Adrenal gland (tissue), 19 donors: ENCODE measurements at places on chromosomes 5 and 9. TPM values are rescaled to one million over a fixed set of nuclear protein-coding genes. Genes with fewer than 3 reads are reported as not detected.
A peak's percentile ranks its signal among the peaks of the same experiment; 100 is the strongest.

- no peak for DNase-seq
Measured at GRCh38 chr5:147481874-147482705, 27.8 kb downstream of the DPYSL3 start.

FLT4 gene
- total RNA-seq: 19.9 TPM

- no peak for DNase-seq
Measured at GRCh38 chr9:30519166-30519565, 1865.3 kb upstream of the ACO1 start.

GRCh38 chr5:135678640-135679268 is 100.0 kb upstream of the CXCL14 start:
- no peak for DNase-seq

GRCh38 chr9:109989296-109989695 is 209.3 kb downstream of the PALM2AKAP2 start:
- no peak for DNase-seq

RANBP6 gene
- 18.7 TPM for total RNA-seq

- no peak for DNase-seq
Measured at GRCh38 chr9:123361086-123361730, 5.2 kb downstream of the CRB2 start.

DNA sequence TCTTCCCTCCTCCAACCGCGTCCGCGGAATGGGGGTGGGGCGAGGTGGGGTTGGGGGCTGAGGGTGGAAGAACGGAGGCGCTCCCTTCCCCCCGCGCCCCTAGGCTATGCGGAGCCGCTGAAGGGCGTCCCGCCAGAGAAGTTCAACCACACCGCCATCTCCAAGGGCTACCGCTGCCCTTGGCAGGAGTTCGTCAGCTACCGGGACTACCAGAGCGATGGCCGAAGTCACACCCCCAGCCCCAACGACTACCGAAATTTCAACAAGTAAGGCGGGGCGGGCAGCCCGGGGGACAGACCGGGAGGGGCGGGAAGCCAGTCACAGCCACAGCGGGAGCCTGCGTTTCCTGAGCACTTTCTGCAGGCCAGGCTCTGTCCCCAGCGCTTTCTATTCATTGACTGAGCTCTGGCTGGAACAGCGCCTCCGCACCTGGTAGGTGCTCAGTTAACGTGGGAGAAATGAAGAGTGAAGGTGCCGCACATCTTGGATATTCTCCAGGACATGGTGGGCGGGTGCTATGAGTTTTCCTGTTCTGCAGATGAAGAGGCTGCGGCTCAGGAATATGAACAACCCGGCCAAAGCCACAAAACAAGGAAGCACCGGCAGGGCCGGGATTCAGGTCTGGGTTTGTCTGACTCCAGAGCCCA is 11.3 kb downstream of the MYOZ3 start:
- DNase-seq: peak; percentile 68

CER1 gene
- not detected for total RNA-seq

F2RL2 gene
- total RNA-seq: 0.22 TPM

GRCh38 chr5:35117967-35118366 is 70.2 kb upstream of the AGXT2 start:
- no peak for DNase-seq

SLC27A6 gene
- total RNA-seq: 68.0 TPM

CCNO gene
- not detected for total RNA-seq

DNA sequence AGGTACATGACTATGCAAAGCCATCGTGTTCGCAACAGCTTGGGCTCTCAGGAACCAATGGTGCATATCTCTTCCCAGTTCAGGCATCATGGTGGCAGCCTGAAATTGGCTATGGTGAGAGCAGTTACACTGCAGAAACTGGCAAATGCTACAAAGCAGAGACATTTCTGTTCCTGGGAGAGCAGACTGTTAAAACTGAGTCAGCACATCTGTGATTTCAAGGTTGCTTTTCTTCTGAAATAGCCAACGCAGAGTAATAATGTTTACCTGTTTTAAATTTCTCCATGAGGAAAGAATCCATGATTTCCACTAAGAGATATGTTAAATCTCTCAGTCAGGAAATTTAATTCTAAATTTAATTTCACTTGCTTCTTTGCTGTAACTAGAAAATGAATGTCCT is 47.8 kb downstream of the C7 start:
- DNase-seq: no peak

PCDHB8 gene
- total RNA-seq: 2.3 TPM

DNA sequence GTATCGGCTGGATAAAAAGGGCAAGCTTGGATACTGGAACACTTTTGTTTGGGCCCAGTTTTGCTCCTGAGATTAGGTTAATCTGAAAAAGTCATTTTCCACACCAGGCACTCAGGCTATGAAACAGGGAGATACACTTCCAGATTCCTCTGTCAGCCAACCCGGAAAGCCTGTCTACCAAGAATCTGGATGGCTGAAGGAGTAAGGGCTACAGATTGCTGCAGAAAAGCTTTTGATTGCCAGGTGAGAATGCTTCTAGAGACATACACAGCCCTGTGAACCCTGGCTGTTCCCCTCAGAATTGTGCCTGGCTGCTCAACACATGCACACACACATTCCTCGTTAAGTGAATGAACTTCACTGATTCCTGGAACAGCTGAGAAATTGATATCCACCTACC is 114.4 kb downstream of the PSD2 start:
- DNase-seq: no peak

BTNL9 gene
- 11.4 TPM for total RNA-seq

DNA sequence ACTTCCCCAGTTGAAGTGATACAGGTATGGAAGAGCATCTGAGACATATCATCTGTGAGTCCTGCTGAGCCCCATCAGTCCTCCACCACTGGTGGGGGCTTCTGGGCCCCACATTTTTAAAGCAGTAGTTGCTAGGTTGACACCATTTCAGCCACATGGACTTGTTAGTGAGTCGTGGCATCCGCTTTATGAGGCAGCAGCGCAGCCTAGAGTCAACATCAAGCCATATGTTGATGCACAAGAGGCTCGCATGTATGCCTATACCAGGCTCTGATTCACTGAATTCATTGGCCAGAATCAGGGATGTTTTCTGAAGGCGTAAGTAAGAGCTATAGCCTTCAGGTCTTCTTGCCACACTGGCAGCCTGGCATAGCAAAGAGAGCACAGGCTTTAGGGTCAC is 26.8 kb downstream of the ZNF346 start:
- DNase-seq: no peak

DNA sequence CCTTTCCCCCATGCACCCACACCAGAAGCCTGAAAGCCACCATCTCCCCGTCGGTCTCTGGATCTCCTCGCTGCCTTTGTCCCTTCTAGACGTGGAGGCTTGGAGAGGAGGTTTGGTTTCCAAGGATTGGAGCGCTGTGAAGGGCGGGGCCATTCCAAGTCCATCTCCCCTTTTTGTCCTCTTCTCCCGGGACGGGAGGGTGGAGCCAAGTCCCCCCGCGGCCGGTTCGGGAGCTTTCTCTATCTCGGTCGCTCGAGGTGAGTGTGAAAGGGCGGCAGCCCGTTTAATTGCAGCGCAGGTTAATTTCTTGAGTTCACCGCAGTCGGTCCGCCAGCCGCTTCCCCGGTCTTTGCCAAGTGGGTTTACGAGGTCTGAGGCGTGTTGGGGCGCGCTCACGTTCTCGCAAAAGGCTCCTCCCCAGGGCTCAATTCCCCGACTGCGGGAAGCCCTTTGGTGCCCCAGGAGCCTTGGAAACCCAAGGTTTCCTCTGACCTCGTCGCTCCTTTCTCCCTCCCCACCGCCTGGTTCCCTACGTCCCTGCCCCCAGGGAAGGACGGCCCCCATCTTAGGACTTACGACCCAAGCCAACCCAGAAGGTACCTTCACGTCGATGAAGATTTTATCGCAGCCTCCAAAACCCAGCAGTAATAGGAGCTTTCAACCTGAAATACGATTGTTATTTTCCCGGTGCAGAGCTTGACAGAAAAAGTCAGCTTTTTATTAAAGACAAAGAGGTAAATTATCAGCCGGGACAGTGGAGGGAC is 2.8 kb upstream of the ZNF462 start:
- DNase-seq: peak; percentile 32

DNA sequence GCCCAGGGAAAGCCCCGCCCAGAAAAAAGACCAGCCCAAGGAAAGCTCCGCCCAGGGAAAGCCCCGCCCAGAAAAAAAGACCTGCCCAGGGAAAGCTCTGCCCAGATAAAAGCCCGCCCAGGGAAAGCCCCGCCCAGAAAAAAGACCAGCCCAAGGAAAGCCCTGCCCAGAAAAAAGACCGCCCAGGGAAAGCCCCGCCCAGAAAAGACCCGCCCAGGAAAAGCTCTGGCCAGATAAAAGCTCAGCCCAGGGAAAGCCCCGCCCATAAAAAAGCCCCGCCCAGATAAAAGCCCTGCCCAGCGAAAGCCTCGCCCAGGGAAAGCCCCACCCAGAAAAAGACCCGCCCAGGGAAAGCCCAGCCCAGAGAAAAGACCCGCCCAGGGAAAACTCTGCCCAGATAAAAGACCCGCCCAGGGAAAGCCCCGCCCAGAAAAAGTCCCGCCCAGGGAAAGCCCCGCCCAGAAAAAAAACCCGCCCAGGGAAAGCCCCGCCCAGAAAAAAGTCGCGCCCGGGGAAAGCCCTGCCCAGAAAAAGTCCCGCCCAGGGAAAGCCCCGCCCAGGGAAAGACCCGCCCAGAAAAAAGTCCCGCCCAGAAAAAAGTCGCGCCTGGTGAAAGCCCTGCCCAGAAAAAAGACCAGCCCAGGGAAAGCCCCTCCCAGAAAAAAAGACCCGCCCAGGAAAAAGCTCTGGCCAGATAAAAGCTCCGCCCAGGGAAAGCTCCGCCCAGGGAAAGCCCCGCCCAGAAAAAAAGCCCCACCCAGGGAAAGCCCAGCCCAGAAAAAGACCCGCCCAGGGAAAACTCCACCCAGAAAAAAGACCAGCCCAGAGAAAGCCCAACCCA is 11.9 kb downstream of the GRIN1 start:
- DNase-seq: no peak

DNA sequence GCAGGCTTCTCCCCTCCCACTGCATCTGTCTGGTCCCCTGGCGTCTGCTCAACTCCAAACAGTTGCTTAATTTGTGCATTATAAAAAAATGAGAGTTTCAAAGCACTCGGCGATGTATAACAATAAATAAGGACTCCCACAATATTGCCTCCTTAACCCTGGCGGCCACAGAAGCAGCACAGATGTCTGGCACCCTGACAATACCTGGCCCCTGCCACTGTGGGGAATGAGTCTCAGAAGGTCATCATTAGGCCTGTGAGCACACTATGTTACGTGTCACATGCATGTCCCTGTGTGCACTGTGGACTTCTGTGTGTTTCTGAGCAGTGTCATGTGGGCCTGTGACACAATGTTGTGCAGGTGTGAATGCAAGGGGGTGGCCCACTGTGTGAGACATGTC is 236.5 kb downstream of the PBX3 start:
- DNase-seq: no peak

GRIN3A gene
- total RNA-seq: 0.04 TPM

- DNase-seq: no peak
Measured at GRCh38 chr9:110777196-110777875, 108.7 kb downstream of the MUSK start.

DNA sequence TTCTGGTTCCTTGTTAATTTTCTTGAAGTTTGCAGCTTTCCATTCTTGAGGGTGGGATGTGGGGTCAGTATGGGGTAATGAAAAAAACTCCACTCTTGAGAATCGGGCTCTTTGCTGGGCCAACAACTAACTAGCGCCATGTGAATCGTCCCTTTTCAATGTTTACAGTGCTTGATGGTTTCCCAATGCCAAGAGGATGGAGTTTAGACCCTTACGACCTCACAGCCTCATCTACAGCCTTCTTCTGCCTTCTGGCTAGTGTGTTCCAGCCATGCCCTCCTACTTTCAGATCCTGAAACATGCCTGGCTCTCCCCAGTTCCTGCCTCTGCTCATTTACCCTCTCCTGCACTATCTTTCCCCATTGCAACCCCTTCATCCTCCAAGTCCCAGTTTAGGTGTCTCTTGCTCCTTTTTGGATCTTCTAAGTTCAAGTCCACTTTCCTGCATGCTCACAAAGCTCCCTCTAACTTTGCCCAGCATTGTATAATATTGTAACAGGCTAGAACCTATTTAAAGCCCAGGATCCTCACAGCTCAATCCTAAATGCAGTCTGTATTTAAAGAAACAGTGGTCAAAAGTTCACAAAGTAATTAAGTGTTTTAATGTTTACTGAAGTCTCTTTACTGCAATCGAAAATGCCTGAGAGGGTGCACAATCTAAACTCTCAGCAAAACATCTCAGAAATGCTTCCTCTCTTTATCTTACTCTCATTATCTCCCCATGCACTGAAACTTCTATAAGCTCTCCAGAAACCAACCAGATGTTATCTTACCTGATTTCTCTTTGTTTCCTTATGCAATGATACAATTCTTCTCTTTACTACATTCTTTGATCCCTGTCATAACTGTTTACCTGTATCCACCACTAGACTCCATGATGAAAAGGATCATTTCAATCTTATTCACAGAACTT is 20.6 kb upstream of the CAST start:
- no peak for DNase-seq

- no peak for DNase-seq
Measured at GRCh38 chr9:75962013-75962661, 71.7 kb downstream of the PCSK5 start.

DNA sequence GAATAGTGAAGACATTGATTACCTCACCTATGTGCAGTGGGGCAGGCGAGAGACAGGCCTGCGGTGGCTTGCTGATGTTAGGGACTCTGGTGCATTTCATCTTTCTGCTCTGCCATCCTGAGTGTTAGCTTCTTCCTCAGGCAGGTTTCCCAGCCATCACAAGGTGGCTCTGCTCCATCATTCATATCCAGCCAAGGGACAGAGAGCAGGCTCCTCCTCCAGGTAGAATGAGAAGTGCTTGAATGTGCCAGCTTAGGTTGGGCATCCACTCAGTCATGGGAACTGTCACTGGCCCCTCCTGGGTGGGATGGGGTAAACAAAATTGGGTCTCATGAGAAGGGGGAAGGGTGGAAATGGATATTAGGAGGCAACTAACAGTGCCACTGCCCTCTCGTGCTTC is 24.8 kb downstream of the GPR107 start:
- DNase-seq: no peak

- no peak for DNase-seq
Measured at GRCh38 chr5:93993161-93993560, 251.8 kb upstream of the POU5F2 start.

DNA sequence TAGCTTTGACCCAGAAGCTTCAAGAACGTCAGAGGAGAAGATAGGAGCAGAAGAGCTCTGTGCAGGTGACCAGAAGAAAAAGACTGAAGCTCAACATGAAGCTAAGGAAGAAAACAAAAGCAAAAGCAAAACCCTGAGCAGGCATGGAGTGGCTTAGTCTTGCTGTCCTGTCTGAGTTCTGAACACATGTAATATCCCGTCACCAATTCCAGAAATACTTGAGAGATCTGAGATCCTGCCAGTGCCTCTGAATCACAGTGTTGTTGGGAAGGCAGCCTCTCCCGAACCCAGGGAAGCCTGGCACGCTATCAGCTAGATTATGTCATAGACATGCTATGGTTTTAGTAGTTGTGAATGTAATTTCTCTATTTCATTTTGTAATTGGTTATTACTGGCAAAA is 235.7 kb downstream of the ICE1 start:
- DNase-seq: peak; percentile 82
